Hippocampal formation (tissue), 2 donors: ENCODE measurements at places on chromosomes 4 and X.

DNA sequence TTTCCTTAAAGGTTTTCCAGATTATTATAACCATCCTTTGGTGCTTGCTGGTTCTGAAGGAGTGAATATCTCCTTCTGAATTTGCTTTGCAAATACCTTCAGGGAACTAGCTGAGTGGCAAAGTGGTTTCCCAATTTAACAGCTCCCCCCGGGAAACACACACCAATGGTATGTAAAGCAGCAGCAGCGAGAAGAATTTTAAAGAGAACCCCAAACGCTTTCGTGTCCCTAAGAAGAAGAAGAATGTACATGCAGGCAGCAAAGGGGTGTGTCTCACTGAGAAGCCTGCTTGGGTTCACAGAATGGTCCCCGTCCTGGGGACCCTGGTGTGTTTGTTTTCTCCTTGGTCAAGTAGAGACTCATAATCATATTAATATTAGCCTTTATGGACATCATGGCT is 4.2 kb upstream of the AKAP17A start:
- no peak for DNase-seq

GRCh38 chr4:105978684-105979296 is 83.5 kb downstream of the NPNT start:
- DNase-seq, result no peak

DNA sequence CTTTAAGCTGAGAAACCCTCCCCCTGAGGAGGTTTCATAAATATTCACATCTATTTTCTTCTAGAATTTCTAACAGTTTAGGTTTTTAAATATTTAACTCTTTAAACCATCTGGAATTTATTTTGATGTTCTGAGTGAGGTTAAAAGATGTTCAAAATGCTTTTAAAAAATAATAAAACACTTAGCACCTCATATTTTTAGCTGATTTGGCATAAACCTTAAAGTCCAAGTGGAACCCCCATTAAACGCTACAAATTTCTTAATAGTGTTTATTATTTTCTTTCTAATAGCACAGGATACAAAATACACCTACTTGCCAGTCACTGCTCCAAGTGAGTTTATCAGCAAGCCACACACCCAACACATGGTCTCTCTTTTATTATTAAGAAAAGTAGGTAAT is 277.2 kb downstream of the QDPR start:
- DNase-seq, result no peak

DNA sequence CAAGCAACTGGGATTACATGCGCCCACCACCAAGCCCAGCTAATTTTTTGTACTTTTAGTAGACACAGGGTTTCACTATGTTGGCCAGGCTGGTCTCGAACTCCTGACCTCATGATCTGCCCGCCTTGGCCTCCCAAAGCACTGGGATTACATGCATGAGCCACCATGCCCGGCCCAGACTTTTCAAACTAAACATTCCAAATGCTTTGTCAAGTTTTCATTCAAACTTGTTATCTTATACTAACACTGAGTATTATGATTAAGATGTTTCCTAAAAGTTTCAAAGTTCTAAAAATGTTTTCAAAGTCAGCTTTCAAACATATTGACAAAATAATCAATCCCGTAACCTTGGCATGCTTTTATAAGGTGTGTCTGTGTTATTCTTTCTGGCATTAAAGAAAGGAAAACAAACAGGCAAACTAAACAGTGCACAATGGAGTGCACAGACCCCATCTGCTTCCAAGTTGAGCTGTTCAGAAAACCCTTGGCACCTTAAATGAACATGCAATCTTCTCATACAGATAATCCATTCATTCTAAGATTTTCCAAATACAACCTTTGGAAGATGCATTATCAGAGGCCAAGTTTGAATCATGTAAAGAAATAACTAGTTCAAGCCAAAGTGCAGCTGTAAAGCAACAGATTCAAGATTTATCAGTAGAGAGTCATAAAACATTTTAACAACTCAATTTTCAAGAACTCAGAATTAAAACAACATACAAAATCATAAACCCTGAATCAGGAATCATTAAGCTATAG is 49.1 kb downstream of the ABCG2 start:
- no peak for DNase-seq

GRCh38 chrX:87580862-87581261 is 63.3 kb downstream of the KLHL4 start:
- DNase-seq, result no peak

DNA sequence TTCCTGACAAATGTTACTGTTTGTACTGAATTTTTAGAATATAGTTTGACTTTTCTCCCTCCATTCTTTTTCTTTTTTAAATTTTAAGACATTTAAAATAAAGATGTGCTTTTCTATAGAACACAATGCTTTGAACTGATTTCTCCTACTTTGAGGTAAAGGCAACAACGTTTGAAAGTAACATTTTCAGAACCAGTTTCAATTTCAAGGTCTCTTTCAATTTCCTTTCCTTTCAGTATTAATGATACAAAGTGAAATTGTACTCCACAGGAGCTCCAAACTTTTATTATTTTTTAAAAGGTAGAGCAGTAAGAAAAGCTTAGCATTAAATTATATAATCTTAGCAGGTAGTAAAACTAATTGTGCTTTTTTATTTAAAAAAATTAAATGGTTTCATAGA is 54.9 kb downstream of the NDST4 start:
- DNase-seq, result no peak

- no peak for DNase-seq
Measured at GRCh38 chr4:68905939-68906779, 45.4 kb downstream of the UGT2A3 start.
